ENCODE measurements at places on chromosomes 7 and 10.

DNA sequence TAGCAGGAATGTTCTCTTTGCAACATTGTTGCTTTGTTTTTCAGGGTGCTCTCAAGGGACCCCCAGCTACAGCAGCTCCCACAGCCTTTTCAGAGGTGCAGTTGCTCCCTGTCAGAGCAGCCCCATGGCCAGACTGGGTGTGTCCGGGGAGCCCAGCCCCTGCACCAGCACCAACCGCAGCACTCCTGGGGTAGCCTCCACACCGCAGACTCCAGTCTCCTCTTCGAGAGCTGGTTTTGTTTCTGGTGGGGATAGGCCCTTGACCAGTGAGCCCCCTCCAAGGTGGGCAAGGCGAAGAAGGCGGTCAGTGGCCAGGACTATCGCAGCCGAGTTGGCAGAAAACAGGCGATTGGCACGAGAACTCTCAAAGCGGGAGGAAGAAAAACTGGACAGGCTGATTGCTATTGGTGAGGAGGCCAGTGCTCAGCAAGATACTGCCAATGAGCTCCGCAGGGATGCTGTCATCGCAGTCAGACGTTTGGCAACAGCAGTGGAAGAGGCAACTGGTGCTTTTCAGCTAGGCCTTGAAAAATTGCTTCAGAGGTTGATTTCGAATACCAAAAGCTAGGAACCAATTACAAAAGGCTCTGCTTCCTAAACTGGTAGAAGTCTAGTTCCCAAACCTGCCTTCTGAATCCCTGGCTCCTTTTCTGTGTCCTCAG lies 5.4 kb downstream of the HSPA14 start:
- DNase-seq, result no peak

- no peak for DNase-seq
Measured at GRCh38 chr10:129933456-129934092, 30.5 kb downstream of the EBF3 start.

DNA sequence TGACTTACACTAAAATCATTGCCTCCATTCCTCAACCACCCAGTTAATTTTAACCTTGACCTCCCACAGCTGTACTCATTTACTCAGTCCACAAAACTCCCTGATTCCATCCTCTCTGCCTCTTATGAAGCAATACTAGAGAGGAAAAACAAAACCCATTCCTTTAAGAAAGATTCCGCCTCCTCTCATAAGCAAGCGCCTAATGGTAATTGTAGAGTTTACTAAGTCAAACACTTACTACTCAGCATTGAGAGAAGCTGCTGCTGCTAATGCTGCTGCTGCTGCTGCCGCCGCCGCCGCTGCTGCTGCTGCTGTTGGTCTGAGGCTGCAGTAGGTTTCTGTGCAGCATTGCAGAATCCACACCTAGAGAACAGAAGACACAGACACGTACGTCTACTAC lies 2.1 kb upstream of the ADD3 start:
- no peak for DNase-seq

GRCh38 chr10:61964059-61964709 lies 62.7 kb downstream of the ARID5B start:
- DNase-seq, result no peak

- no peak for DNase-seq
Measured at GRCh38 chr10:14749070-14749809, 25.5 kb downstream of the FAM107B start.

GRCh38 chr10:125054669-125055268 lies 105.6 kb downstream of the CTBP2 start:
- DNase-seq, result no peak

- no peak for DNase-seq
Measured at GRCh38 chr10:49023752-49024151, 84.1 kb upstream of the LRRC18 start.

DNA sequence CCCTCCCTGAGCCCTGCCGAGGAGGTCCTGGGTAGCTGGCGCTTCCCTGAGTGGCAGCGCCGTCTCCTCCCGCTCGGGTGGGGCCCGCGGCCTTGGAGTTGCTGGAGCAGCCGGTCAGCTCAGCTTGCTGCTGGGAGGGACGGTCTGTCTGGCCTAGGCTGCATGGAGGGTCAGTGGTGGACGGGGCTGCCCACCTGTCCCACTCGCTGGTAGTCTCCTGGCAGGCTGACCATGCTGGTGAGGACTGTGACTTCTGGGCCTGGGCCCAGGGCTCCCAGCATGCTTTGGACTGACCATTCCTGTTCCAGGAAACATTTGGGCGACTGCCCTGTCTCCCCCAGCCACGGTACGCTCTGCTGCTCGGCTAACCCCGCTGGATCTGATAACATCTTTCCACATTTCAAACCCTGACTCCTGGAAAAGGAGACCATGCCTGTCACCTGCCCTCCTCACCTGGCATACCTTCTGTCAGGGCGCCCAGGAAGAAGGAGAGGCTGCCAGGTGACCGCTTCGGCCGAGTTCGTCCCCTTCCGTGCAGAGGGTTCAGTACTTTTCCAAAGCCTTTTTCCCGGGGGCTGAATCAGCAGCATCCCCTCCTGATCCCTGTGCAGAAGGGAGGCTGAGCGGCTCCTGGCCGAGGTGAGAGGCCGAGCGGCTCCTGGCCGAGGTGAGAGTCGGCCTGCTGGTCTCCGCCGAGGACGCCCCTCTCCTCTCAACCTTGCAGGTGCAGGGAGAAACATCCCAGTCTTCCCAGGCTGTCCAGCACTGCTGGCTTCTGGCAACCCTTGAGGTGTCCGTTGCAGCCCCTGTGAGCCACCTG lies 43.4 kb downstream of the FAM20C start:
- no peak for DNase-seq

Data from cortex of kidney (tissue), 1 donor.